Non-pigmented ciliary epithelial cell (primary cell): ENCODE measurements at places on chromosomes 5 and 9.
A peak's percentile ranks its signal among the peaks of the same experiment; 100 is the strongest.

DNA sequence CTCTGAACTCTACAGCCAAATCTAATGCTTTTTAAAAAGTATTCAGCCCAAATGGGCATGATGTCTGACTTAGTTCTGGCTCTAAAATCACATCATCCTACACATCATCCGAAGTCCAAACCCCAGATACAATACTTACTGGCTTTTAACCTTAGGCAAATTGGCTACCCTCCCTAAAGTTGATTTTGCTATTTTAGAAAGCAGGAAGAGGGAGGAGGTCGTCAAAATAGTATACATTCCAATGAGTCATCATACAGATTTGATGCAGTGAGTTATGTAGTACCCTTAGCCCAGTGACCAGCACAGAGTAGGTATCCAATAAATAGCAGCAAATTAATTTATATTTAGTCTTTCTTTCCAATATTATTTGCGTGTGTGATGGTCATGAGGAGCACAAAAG lies 582.0 kb upstream of the TUSC1 start:
- DNase-seq = no peak

GRCh38 chr5:129244478-129244877 lies 149.9 kb downstream of the ISOC1 start:
- peak; percentile 32 for DNase-seq

DNA sequence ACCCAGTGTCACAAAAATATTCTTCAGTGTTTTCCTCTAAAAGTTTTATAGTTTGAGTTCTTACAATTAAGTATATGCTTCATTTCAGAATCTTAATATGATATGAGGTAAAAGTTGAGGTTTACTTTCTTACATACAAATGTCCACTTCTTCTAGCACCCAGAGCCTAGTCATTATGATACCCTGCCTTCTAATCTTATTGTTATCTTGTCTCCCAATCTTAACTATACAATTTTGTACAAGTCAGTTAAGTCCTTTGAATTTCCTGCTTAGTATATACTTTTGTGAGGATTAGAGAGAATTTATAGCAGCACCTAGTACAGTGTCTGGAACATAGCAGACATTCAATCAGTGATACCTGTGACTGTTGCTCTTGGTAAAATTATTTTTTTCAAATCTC lies 29.3 kb downstream of the RAD50 start:
- no peak for DNase-seq

DNA sequence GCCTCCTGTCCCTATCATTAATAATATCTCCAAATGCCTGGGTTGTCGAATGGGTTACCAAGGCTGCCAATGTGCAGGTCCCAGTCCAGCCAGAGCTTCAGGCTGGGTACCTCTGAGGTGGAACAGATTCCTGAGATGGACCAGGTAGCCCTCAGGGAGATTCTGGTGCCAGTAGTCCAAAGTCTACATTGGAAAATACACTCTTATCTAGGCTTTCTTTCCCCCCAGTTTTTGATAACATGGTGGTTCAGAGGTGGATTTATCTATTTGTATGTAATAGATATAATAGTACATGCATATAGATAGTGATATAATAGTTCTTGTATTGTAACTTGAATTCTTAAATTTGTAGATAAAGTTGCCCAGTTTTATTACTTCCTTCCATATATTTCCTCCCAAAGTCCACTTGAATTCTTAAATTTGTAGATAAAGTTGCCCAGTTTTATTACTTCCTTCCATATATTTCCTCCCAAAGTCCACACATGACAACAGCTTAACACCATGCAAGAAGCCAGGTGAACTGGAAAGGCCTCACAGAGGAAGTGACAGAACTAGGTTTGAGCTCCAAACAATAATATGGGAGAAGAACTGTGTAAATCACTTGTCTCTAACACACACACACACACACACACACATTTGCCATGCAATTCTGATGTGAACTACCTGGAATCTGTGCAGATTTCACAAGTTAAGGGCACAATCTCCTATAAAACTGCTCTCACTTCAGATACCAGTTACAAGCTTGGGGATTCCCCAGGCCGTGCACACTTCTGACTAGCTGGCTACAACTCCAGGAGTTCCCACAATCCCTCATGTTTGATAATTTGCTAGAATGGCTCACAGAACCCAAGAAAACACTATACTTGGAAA lies 30.7 kb upstream of the ERAP1 start:
- no peak for DNase-seq

GRCh38 chr9:130872912-130873503 lies 23.6 kb downstream of the QRFP start:
- no peak for DNase-seq

- no peak for DNase-seq
These were observed 947.3 kb upstream of the COX7C start for GRCh38 chr5:85670417-85670816.

DNA sequence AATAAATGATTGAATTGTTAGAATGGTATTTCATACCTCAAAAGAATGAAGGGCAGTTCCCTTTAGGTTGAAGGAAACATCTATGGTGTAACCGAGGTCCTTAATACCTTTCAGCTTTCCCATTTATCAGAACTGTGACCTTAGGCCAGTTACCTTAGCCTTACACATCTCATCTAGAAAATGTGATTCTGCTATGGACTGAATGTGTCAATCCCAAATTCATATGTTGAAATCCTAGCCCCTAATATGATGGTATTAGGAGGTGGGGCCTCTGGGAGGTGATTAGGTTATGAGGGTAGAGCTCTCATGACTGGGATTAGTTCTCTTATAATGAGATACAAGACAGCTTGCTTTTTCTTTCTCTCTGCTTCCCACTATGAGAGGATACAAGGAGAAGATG lies 441.9 kb downstream of the PLK2 start:
- DNase-seq = no peak

DNA sequence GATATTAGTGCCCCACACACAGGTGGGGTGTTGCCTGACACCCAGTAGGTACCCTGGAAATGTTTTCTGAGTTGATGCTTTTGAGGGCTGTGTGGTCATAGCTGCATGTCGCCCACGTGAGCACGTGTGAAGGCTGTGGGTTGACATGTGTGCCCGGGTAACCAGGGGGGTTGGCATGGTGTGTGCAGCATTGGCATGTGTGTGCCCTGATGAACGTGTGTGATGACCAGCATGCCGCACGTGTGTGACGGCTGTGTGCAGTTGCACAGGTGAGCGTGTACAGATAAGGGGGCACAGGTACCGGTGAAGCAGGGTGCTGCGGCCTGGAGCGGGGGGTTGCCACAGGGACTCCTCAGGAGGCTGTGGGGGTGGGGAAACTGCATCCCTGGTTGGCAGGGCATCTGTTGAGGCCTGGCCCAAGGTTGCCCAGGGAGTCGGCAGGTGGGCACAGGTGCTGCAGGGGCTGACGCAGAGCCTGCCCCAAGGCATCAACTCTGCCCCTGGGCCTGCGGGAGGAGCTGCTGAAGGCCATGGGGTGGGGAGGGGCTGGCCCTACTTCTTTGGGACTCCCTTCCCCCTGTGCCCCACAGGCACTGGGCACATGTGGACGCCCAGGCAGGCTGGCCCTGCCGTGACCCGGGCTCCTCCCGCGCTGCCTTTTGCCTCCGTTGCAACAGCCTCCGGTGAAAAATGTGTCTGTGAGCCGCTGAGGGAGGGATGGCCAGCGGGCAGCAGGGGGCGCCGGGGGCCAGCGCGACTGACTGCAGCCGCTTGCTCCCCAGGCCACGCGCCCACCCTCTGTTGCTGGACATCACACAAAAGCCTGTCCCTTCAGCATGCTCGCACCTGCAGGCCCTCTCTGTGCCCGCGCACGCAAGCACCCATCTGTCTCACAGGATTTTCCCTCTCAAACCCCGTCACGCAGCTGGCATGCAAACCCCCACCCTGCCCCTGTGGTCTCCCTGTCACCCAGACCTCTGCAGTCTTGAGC lies 2.2 kb downstream of the UNC5A start:
- no peak for DNase-seq

- DNase-seq = no peak
These were observed 180.9 kb downstream of the AOPEP start for GRCh38 chr9:94907264-94907936.

- no peak for DNase-seq
These were observed 34.7 kb downstream of the MSX2 start for GRCh38 chr5:174759091-174759490.

- no peak for DNase-seq
These were observed 4.0 kb downstream of the KLF4 start for GRCh38 chr9:107485458-107486043.

DNA sequence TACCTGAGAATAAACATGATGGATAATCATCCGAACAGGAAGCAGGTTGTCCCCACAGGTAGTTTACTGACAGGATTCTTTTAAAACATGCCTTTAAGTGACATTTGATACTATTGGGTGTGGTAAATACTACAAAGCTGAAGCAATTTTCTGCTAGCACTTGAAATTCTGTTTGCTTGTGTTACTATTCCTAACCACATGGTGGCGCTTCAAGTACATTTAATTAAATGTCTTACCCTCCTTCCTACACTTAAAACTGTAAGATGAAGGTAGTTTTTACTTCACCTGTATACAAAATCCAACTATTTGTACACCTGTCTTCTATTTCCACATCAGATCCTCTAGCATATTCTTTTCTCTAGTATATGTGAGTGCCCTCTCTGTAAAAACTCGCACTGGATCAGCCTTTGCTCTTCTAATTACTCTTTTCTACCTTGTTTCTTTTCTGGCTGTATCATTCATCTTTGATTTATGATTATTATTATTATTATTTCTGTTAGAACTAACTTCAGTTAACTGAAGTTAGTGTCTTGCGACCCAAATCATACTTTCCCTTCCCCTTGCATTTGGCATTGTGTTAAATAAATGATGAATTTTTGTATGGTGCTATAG lies 18.4 kb downstream of the SLC25A46 start:
- DNase-seq = peak; percentile 27

DNA sequence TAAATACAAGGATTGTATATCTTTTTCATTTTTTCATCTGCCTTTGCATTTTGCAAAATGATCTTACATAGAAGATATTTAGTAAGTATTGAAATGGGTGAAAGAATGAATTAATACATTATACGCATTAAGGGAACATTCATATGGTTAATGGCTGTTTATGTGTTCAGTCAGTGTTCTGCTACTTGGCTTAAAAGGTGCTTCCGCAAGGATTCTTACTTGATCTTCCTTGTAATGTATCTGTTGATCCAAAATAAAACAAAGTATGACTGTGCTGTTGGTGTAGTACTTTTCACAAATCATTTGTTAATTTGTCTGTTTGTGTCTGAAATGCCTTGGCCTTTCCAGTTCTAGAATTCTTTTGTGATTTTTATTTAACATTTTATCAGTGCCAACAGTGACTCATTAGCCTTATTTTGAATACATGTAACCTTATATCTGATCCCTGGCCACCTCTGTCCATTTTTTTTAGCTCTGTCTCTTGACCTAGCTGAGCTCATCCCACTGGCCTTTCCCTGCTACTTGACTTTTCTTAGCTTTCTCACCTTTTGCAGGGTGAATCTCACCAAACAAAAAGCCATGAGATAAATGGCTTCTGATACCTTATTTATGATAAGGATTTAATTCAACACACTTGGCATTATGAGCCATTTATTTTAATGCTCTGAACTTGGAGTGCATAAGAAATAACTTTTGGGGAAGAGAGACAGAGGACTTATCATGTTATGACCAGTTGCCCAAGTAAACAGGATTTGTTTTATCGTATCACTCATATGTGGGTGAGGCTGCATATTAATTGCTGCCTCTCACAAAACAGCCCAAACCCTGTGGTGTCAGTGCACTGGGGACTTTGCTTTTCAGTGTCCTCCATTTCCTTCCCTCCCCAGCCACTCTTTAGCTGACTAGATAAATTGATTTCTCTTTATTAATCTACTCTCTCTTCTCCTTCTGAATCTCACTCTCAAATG lies 340.3 kb downstream of the KDM4C start:
- no peak for DNase-seq

- DNase-seq = no peak
These were observed 4.8 kb downstream of the HSDL2 start for GRCh38 chr9:112384690-112385089.

DNA sequence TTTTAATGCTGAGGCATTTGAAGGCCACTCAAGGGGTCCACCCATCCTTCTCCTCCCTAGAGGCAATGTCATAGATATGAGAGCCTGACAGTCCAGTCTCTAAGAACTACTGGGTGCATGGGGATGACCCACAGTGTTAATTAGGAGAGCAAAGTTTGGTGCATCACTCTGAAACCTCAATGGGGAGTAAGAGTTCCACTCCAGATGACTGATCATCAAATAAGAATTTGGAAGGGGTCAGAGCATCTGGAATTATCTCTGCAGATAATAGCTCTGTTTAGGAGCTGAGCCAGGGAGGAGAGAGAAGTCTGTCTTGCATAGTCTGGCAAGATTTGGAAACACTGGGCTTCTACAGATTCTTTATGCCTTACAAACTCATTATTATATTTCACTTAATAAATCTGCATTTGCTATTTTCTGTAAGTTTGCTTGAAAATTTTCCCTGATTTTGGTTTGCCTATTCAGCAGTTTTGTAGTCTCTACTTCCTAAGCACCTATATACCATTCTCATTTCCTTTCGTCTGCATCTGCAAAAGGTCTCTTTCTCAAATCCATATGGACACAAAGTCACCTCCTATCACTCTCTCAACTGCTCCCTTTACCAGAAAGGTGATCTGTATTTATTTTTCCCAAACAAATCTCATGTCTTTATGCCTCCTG lies 27.7 kb downstream of the FGF10 start:
- no peak for DNase-seq

GRCh38 chr9:37156781-37157356 lies 36.5 kb downstream of the ZCCHC7 start:
- DNase-seq = peak; percentile 53

DNA sequence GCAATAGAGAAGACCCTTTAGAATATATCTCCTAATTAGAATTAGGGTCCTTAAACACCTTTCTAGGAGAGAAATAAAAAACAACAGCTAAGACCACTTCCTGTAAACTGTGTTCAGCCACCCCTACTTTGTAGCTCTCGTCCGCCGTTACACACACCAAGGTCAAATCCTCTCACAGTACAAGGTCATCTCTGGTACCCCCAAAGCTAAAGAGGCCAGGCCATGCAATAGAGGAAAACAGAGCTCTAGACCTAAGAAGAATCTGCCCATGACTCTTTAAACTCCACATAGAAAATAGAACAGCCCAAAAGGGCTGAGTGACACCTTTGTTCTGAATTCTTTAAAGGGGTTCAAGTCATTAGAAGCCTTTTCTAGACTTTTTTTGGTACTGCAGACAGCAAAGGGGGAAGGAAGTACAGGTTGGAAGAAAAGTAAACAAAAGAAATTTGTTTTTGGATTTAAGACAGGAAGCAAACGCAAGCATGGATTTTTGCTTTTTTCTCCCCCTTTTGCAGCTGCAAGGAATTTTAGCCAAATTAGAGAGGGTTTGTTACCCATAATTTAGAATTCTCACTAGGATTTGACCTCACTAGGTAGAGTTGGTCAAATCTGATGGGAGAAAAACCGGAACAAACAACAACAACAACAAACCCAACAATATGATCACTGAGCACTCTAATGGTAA lies 13.4 kb upstream of the FANCC start:
- DNase-seq = no peak

GRCh38 chr9:3441197-3441816 lies 84.5 kb downstream of the RFX3 start:
- DNase-seq = peak; percentile 31
